ENCODE measurements at places on chromosomes 5 and 9.

GRCh38 chr5:124519396-124519795 lies 227.0 kb downstream of the ZNF608 start:
- DNase-seq = peak; percentile 12

DNA sequence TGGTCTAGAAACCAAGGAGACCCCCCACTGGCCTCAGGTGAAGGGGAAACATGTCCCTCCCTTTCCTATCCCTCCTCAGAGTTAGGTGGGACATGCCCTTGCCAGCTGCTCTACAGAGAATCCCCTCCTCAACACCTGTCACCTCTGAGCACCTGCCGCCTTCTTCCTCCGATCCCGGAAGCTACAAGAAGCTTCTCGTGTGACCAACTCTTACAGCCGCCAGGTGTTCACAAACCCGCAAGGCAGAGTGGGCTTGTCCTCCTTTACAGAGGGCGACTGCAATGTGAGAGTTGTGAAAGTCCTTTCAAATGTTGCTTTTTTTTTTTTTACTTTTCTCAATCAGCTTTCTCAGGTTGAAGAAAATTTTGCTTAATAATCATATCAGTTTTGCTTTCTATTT lies 3.7 kb upstream of the ICE1 start:
- no peak for DNase-seq

GRCh38 chr9:95226921-95227320 lies 90.6 kb downstream of the FANCC start:
- no peak for DNase-seq

- no peak for DNase-seq
Measured at GRCh38 chr5:98583586-98583985, 189.9 kb upstream of the RGMB start.

- DNase-seq = peak; percentile 58
Measured at GRCh38 chr9:4936277-4936676, 48.8 kb upstream of the JAK2 start.

DNA sequence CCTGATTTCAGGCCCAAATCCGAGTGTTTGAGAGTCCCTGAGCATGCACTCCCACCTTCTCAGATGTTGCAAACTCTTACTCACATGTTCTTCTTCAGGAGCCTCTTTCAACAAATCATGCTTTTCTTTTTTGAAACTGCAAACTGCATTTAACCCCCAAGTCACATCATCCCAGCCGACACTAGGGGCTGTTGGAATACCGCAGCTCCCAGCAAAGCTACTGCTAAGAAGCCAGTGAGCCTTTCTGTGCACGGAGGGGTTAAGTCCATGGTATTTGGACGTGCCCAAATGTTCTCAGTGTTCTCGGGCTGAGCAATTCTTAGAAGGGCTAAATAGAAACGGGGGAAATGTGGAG lies 282.9 kb downstream of the NFIB start:
- DNase-seq = no peak

- peak; percentile 52 for DNase-seq
Measured at GRCh38 chr5:125411744-125412560, 665.5 kb upstream of the ZNF608 start.

- no peak for DNase-seq
Measured at GRCh38 chr9:22029231-22029630, 20.1 kb upstream of the CDKN2B start.

- DNase-seq = peak; percentile 93
Measured at GRCh38 chr9:127971357-127972235, 9.2 kb downstream of the EEIG1 start.

- no peak for DNase-seq
Measured at GRCh38 chr5:125538469-125538868, 792.0 kb upstream of the ZNF608 start.

DNA sequence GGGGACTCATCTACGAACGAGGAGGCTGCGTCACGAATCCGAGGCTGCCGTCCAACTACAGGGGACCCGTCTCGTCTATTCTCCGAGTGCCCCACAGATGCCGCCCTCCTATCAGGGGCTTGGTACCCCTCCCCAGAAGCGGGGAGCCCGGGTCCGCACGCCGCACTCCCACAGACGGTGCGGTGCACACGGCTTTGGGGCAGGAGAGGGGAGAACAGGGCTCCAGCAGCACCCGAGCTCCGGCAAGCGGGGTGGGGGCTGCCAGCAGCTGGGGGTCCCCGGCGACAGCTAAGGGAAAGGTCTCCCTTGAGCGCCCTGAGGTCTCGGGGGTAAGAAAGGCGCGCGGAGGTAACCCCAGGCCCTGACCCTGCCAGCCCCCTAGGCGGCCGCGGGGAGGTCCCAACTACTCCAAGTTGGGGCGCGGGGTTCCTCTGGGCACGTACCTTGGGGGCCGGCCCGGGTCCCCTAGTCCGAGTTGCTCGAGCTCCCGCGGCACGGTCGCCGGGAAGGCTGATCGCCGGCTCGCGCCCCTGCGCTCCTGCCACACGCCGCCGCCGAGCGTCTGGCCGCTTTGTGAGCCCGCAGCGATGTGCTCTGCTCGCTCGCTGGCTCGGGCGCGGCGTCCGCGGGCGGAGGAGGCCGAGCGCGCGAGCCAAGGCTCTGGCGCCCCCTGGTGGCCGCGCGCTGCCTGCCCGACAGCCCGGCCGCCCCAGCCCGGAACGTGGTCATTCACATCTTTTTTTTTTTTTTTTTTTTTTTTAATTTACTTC lies at the start of gene SPOCK1:
TSS of gene SPOCK1 (minus strand) at position 591 of the 770 bp plus-strand sequence.
- peak; percentile 72 for DNase-seq

DNA sequence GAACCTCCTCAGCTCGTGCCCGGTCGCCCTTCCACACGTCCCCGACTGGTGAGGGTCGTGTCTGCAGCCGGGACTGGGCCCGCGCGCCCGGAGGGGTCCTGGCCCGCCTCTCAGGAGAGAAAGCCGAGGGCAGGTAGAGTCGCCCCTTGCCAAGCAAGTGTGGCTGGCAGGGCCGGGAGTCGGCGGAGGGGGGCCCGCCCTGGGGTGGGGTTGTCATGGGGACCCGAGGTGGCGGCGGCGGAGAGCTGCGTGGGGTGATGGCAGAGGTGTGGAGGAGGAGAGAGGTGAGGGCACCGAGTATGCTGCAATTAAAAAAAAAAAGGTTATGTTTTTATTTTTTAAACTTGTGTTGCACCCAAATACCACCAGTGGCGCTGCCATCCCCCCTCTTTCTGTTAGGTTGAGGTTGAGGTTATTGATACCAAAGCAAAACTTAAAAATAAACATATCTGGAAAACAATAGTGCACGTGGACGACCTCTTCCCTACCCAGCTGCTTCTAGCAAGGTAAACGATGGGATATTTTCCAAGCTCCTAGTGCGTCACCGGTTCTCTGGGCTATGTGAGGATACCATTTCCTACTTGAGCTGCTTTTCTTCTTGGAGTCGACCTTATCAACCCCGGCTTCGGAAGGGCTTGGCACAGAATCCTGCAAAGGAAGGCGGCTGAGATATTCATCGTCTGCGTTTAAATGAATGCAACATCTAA lies 660 bp downstream of the SCAMP1 start:
- peak; percentile 83 for DNase-seq

DNA sequence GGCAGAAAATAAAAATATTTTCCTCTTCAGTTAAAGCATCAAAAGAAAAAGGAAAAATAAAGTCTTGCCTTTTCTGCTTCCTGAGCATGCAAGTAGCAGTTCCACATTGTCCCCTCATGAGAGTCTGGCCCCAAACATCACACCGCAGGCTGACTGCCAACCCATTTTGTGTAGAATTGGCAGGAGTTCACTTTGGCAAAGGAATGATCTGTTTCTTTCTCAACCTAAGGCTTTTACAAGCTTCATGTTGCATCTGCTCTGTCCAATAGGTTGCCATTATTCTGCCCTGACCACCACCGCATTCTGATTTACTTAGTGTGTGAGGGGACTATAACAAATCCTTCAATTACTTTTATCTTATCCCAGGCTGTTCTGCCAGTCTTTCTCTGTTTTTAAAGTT lies 249.5 kb downstream of the ISL1 start:
- no peak for DNase-seq

DNA sequence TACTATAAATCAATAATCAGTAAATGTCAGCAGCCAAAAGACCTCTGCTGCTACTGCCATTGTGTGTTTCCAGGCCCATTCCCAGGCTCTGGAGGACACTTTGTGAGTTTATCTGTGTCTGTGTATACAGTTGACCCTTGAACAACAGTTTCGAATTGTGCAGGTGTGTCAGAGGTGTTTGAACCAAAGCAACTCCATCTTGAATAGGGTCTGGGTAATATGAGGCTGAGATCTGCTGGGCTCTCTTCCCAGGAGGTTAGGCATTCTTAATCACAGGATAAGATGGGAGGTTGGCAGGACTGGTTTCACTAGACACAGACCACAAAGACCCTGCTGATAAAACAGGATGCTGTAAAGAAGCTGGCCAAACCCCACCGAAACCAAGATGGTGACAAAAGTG lies 2.3 kb upstream of the TBCA start:
- DNase-seq = no peak

- DNase-seq = no peak
Measured at GRCh38 chr5:122863721-122864120, 18.3 kb downstream of the SNX24 start.

DNA sequence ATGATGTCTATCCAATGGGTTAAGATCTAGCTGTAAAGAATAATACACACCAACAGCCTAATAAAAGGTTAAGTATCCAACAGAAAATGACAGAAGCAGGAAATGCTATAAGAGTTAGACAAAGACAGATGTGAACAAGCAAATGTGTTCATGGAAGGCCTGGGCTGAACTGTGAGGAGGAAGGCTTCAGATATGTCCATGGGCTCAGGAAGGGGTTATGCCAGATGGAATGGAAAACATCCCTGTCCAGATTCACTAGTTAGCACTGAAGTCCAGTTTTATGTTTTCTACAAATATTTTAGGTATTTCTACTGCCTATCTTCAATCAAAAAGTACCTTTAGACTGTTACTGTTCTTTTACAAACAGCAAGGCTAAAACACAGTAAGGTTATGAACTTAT lies 27.1 kb downstream of the ERAP1 start:
- DNase-seq = no peak

- DNase-seq = no peak
Measured at GRCh38 chr9:137023157-137023556, 4.9 kb downstream of the ABCA2 start.
